ENCODE measurements at places on chromosomes 4 and X.

GRCh38 chr4:81421346-81422218, 50.1 kb downstream of the RASGEF1B start:
- peak; percentile 47 for DNase-seq

GRCh38 chr4:186840771-186841301, 117.2 kb upstream of the FAT1 start:
- DNase-seq, result no peak

DNA sequence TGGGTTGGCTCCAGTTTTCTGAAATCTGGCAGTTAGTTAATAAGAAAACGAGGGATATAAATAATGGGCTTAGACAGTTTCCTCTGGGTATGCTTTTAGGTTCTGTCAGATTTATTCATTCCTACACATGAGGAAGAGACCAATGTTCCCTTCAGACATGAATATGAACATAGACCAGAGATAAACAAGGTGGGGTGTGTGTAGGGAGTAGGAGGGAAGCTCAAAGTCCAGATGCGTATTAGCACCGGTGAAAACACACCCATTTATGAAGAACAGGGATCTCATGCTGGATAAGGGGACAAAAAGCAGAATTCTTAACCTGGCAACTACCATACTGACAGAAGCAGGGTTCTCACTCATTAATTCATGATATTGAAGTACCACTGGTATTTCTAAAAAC, 223.0 kb downstream of the SOWAHB start:
- DNase-seq, result no peak

DNA sequence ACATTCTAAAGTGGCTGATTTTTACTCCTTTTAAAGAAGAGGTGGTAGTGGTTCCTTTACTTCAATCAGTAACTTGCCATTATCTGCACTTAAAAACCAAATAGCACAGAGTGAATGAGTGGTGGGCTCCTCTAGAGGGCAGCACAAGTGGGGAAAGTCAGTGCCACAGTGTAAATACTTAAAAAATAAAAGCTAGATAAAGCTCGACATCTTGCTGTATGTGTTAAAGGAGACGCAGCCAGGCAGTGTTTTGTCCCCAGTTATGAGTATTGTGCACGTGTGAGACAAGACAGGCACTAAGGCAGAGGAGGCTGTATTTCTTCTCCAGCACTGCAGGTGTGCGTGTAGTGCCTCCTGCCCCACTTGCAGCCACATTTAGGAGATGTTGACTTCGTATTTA, 24.6 kb downstream of the NAP1L5 start:
- DNase-seq, result no peak

GRCh38 chr4:56282004-56282403, 105.3 kb downstream of the AASDH start:
- DNase-seq, result no peak

- peak; percentile 49 for DNase-seq
These were observed 6.8 kb upstream of the S100G start for GRCh38 chrX:16643176-16643575.

GRCh38 chr4:185735866-185736400, 76.1 kb downstream of the SORBS2 start:
- no peak for DNase-seq

- peak; percentile 4 for DNase-seq
These were observed 36.6 kb upstream of the UGT2A1 start for GRCh38 chr4:69689599-69689998.

GRCh38 chrX:72180539-72180938, 1.0 kb upstream of the PIN4 start:
- no peak for DNase-seq

- DNase-seq, result peak; percentile 36
These were observed 12.2 kb upstream of the TMEM128 start for GRCh38 chr4:4260185-4260751.

- DNase-seq, result peak; percentile 48
These were observed 101.5 kb upstream of the C1GALT1C1 start for GRCh38 chrX:120731386-120731785.

GRCh38 chrX:153885968-153886903, at the start of gene L1CAM:
L1CAM (minus strand) TSS chrX:153886173; CDS start chrX:153875836, 10,337 bp downstream.
- DNase-seq, result no peak

GRCh38 chrX:148534291-148534690, 33.9 kb downstream of the AFF2 start:
- peak; percentile 4 for DNase-seq

DNA sequence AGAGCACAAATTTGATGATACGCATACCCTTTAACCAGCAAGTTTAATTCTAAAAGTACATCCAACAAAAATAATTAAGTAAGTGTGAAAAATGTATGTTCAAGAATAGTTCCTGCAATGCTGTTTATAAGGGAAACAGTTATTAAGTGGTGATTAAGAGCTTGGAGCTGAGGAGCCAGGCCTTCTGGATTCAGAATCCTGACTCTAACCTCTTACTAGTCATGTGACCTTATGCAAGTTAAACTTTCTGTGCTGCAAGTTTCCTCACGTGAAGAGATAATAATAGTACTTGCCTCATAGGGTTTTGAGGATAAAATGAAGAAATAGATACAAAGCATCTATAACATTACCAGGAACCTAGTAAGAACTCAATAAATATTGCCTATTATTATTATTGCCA, 77.7 kb downstream of the FAM13A start:
- no peak for DNase-seq

DNA sequence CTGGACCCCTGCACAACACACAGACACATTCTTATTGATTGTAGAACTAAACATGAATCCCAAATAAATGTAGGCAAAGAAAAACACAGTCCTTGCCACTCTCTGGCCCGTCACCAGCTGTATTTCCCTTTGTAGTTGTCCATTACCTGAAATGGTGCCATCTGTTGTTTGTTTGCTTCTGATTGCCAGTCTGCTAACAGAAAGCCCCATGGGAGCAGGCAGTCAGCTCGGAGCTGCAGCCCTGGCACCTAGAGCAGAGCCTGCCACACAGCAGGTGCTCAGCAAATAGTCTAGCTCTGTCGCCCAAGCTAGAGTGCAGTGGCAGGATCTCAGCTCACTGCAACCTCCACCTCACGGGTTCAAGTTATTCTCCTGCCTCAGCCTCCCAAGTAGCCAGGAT, 28.9 kb downstream of the CPLX1 start:
- no peak for DNase-seq

DNA sequence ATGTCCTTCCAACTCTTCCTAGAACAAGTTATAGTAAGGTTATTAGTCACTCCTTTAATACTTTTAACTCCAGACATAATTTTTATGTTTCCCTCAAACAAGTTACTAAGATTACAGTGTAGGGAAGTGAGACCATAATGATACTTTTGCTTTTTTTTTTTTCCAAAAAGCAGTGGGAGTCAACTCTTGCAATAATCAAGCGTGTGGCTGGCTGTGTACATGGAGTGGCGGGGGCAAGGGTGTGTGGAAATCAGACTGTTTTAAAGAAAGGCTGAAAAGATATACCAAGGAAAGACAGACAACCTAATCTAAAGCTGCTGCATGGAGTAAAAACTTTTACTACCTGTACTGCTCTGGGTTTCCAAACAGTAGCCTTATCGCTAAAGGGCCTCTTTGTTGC, 4.1 kb downstream of the NOA1 start:
- DNase-seq, result no peak

- DNase-seq, result no peak
These were observed 219.7 kb upstream of the ETNPPL start for GRCh38 chr4:108982402-108983185.

DNA sequence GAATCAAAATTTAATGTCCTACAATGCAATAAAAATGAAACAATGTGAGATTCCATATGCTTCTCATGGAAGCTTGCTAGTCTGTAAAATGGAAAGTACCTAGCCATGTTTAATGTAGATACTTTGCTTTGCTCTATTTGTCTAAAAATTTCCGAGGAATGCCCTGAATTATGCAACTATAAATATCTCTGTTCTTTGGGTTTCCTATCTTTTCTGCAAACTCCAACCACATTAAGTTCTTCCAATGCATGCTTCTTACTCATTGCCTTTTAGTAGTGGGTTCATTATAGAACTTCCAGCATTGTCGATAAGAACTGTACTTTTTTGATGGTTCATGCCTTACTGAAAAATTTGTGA, 178.3 kb downstream of the RASL11B start:
- peak; percentile 40 for DNase-seq

- no peak for DNase-seq
These were observed 66.9 kb downstream of the ANXA3 start for GRCh38 chr4:78618436-78618835.

DNA sequence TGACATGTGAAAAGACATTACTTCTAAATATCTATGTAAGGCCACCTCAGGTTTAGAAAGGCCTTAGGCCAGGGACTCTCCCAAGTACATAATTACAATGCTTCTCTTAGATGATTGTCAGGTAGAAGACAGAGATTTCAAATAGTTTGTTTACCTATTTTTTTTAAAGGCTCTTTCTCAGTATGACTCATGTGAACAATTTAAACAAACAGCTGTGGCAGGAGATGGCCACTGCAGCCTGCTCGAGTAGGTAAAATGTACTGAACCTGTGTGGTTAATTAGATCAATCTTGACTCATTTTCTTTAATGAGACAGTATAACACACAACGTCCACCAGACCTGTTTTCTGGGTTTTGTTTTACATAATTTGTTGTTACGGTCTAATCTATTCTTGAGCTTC, 50.2 kb downstream of the LEF1 start:
- DNase-seq, result no peak

- DNase-seq, result no peak
These were observed 33.0 kb downstream of the PPA2 start for GRCh38 chr4:105440890-105441289.

- no peak for DNase-seq
These were observed 443.7 kb downstream of the CENPC start for GRCh38 chr4:67101612-67102011.

GRCh38 chr4:150699599-150699998, 117.6 kb downstream of the MAB21L2 start:
- DNase-seq, result no peak

- peak; percentile 12 for DNase-seq
These were observed 40.5 kb downstream of the SETD7 start for GRCh38 chr4:139515531-139515958.

- DNase-seq, result peak; percentile 0
These were observed 333.8 kb downstream of the DMD start for GRCh38 chrX:32877592-32877991.

DNA sequence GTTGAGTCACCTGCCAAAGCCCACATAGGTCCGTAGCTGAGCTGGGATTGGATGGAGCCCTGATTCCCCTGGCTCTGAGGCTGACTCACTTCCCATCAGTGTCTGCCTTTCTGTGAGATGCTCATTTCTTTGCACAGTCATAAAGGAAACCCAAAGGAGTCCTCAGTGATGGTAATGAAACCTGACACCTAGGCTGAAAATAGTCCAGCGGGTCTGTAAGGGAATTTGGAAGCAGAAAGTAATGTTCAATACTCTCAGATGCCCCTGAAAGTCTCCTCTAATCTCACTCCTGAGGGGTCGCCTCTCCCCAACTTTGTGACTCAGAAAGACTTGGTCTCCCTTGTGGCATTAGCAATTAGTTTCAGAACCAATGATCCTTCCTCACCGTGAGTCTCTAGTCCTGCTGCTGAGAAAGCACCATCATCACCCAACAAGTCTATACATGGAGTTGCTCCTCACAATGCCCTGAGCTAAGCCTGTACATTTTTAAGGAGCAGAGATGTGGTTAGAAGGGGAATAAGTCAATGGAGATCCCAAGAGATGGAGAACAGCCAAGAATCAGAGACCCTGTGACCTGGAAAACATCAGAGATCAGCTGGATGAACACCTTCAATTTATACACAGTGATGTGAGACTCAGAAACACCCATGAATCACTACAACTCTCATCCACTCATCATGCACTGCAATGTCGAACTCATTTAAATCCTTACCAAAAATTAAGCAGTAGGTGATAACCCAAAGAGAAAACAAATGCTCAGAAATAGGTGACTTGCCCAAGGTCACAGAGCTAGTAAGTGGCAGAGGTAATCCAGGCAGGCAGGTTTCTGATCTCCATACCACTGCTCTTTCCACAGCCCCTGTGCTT, 219.0 kb upstream of the CPEB2 start:
- DNase-seq, result peak; percentile 56

DNA sequence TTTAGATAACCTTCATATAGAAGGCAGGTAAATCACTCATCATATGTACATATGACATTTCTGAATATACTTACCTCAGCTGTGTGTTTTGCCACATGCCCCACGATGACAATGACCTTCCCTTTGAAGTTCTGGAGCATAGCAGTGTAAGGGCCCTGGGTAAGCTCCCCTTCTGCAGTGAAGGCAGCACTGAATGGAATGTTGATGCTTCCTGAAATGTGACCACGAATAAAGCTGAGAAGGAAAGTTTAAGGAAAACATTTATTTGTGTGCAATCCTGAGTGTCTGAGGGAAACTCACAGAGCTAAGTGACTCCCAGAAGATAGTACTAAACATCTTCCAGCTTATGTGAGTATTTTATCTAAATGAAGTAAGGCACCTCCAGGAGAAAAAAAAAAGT, 200.1 kb downstream of the NPNT start:
- DNase-seq, result peak; percentile 6

DNA sequence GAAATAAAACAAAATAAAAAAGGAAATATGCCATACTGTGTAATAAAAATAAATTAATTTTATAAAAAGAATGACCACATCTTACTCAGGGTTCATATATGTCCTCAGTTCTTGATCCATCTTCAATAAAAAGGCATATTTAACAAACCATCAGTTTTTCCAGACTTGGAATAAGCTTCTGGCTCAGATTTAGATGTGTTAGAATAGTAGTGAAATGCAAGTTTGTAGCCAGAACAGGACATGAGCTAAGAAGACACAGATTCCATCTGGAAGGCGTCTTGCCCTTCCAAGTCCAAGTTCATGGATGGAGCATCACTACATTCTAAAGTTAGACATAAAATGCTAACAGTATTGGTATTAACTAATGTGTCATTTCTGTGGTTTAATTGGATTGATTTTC, 10.3 kb upstream of the LSM6 start:
- DNase-seq, result no peak

DNA sequence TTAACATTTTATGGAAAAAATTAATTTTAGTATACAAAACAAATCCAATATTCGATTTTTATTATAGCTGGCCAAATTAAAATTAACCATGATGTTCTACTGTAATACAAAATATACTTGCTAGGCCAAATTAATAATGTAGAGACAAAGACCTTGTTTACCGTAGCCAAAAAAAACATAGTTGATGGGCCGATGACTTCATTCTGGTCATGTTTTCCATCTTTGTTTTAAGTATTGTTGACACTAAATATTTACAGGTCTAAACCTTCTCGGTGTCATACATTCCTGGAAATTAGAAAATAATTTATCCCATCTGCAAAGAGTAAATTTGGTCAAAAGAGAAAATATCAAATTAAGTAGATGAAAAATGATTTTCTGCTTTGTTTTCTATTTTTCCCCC, 698.5 kb downstream of the GRID2 start:
- DNase-seq, result no peak

- peak; percentile 84 for DNase-seq
These were observed 500.2 kb downstream of the STIM2 start for GRCh38 chr4:27360790-27361267.

GRCh38 chr4:146648461-146648783, 9.7 kb downstream of the POU4F2 start:
- DNase-seq, result no peak

DNA sequence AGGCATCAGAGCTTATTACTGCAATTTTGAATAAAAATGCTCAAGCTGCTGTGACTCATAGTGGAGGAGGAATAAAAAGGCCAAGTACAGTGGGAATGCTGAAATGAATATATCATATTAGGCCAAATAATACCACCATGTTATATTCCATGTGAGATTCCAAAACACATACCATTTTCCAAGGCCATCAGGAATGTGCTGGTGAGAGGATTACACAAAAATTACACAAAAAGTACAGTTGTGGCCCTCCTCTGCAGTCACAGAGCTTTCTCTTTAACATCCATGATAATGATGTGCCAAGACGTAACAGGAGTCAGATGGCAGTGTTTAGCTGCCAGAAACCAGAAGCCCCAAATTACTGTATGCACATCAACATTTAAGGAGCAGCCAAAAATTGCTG, 153.5 kb downstream of the PCDH18 start:
- DNase-seq, result no peak
